Activated CD8-positive, alpha-beta memory T cell treated with anti-CD3 and anti-CD28 coated beads, Interleukin-2, amount 50 U/mL, for 48 hours (primary cell): ENCODE measurements at places on chromosomes 3 and 15.
A peak's percentile ranks its signal among the peaks of the same experiment; 100 is the strongest.

GRCh38 chr3:4063916-4064574, 239.1 kb upstream of the SETMAR start:
- no peak for DNase-seq

DNA sequence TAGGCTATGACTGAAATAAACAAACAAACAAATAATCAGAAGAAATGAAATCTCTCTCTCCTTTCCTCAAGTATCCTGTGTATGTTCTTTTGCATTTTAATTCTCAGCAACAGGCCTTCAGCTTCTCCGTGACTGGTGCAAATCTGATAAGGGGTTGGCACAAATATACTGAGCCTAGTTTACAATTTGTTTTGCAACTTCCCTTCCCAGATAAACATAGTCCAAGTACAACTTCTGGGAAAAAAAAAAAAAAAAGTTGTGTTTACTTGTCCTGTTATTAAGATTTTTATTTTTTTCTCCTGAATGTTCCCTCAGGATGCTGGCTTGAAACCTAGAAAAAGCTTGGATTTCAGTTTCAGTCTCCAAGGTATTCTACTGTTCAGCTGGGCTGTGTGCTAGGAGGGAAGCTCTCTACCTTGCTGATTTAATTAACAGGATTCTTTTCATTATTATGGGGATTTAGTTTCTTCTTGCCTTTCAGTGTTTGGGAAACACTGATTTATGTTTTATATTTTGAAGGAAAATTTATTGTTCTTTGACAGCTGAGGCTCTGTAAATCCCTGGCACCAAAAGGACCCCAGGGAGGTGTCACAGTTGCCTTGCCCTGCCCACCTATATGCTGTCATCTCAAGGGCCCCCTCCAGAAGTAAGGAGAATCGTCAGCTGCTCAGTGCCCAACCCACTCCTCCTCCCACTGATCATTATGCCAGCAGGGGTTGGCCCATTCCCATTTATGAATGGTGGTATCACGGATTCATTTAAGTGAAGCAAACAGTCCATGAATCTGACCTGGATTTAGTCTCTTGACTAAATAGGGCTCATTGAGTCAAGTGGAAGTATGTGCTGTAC, 185.2 kb downstream of the MEIS2 start:
- no peak for DNase-seq

- peak; percentile 73 for DNase-seq
Observed at GRCh38 chr3:69739204-69740102, at the start of gene MITF. Gene MITF, plus strand, starts transcription at chr3:69739464. Its CDS starts 134 bp downstream, at chr3:69739598.

- no peak for DNase-seq
Observed at GRCh38 chr15:75371486-75371885, 3.1 kb upstream of the MAN2C1 start.

DNA sequence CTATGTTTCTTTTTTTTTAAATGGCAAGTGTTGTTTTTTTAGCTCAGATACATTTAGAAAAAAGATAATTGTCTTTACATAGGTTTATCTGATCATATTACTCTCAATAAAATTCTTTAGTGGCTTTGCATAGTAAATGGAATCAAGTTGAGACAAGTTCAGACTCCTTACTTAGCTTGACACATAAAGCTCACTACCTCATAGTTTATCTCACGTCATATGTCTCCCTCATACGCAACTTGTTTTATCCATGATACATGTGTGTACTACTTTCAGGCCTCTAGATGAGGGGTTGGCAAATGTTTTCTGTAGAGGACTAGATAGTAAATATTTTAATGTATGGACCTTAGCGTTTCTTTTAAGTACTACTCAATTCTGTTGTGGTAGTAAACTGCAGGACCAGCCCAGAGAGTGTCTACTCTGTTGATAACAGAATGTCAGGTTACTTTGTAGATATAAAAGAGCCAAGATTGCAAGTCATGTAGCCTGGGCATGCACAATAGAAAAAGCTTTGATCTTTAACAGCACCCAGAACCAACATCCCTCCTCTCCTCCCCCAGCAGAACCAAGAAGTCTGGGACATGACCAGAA, 28.2 kb upstream of the MGA start:
- no peak for DNase-seq

DNA sequence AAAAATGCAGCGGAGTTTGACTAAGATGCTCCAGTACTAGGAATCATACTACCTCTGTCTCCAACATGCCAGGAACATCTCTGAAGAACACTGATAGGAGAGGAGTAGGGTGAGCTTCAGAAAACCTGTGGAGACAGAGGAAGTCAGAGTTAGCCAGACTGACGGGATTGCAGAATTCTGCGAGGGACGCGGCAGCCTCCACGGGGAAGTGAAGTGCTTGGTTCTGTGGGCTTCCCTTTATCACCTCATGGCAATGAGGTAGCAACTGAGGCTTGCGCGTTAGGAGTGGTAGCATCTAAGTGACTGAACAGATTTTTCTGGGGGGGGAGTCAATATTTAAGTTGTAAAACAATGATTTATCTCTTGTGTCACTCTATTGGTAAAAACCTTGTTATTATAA, 226.3 kb downstream of the MCTP2 start:
- no peak for DNase-seq

- DNase-seq = no peak
Observed at GRCh38 chr15:86570738-86571137, 491.1 kb downstream of the AGBL1 start.
